Nephron progenitor cell (in vitro differentiated cells): ENCODE measurements at places on chromosomes 2 and 18.

GRCh38 chr2:8162552-8162951 is 519.3 kb upstream of the ID2 start:
- no peak overlapping the region for H3K4me3 ChIP-seq
- DNase-seq: peak; percentile 21
- no peaks in the 10 kb centered on the region for H3K36me3 ChIP-seq
- H3K27me3 ChIP-seq: peaks cover 2% of the 10 kb centered on the region

DNA sequence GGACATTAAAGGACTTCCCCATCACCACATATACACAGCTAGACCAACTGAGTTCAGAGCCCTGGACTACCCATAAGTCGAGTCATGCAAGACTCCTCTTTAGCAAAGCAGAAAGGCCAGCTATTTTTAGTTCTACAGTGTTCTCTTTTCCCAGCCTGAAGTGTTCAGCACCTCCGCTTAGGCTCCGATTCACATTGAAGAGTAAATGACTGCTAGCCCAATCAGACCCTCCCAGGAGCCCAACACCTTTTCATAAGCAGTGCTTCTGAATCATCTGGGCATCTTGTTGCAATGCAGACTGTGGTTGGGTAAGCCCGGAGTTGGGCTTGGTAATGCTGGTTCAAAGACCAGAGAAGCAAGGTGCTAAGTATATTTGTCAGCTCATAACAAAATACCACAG is 138.6 kb upstream of the MSH6 start:
- no peaks in the 10 kb centered on the region for H3K4me1 ChIP-seq
- peaks cover 13% of the 10 kb centered on the region for H3K36me3 ChIP-seq
- H3K27me3 ChIP-seq: peaks cover 14% of the 10 kb centered on the region
- H3K27ac ChIP-seq: no peak overlapping the region
- H3K4me3 ChIP-seq: no peak overlapping the region

- DNase-seq: peak; percentile 67
- peak overlapping the region; percentile 73 for H3K4me3 ChIP-seq
- H3K27me3 ChIP-seq: peaks cover 14% of the 10 kb centered on the region
- peaks cover 54% of the 10 kb centered on the region for H3K4me1 ChIP-seq
Observed at GRCh38 chr2:38528008-38528442, 74.7 kb downstream of the HNRNPLL start.

GRCh38 chr2:139885921-139886498 is 1105.8 kb upstream of the NXPH2 start:
- no peaks in the 10 kb centered on the region for H3K27me3 ChIP-seq
- no peaks in the 10 kb centered on the region for H3K4me1 ChIP-seq
- DNase-seq: no peak

DNA sequence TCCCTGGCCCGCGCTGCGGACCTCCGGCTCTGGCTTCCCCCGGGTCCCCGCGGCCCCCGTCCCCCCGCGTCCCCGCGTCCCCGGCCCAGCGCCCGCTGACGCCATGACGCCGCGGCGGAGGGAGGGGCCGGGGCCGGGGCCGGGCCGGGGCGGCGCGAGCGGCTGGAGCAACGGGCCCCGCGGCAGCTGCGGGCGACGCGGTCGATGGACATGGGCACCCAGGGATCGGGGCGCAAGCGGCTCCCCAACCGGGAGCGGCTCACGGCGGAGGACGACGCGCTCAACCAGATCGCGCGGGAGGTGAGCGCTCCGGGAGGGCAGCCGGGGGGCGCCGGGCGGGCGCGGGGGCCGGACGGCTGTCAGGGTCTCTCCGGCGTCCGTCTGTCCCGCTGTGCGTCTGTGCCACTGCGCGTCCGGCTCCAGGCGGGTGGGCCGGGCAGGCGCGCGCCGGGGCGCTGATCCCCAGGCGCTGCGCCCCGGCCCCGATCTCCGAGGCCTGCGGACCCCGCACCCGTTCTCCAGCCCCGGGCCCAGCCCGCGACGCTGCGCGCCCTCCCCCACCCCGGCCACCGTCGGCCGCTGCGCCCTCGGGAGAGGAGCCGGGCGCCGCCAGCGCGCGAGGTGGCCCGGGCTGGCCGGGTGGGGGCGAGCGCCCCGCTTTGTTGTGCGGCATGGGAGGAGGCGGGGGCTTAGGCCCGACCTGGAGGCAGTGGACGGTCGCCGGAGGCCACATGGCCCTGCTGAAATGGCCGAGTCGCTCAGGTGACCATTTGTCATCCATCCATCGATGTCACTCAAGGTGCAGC is at the start of gene LRRFIP1:
Gene LRRFIP1 (plus strand): TSS at position 147 of the 806 bp plus-strand sequence. CDS start 58 bp downstream, at position 205.
- peaks cover 24% of the 10 kb centered on the region for H3K36me3 ChIP-seq
- H3K4me3 ChIP-seq: peak within 1 kb of the TSS; percentile 90
- DNase-seq: peak; percentile 69
- H3K27me3 ChIP-seq: peaks cover 60% of the 10 kb centered on the region
- H3K27ac ChIP-seq: no peak within 1 kb of the TSS
- H3K4me1 ChIP-seq: peaks cover 40% of the 10 kb centered on the region

DNA sequence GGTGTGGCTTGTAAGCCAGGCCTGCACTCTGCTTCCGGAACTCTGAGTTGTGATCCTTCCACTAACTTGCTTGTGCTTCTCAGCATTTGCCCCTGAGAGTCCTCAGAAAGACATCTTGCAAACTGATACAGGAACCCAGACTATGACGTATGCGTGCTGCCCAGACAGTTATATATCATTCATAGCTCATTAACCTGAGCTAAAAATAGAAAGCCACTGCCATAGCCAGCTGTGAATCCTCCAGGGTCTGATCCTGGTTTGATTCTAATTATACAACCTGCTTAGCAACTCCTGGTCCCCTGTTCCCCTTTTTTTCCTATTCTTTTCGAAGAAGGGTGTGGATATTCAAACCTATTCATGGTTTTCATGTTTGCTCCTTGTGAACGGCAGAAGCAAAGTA is 63.7 kb downstream of the MARCHF4 start:
- DNase-seq: peak; percentile 34
- peak overlapping the region; percentile 63 for H3K27ac ChIP-seq
- no peaks in the 10 kb centered on the region for H3K36me3 ChIP-seq
- H3K4me1 ChIP-seq: peaks cover 49% of the 10 kb centered on the region
- H3K4me3 ChIP-seq: no peak overlapping the region

- no peaks in the 10 kb centered on the region for H3K27me3 ChIP-seq
- no peaks in the 10 kb centered on the region for H3K4me1 ChIP-seq
- no peak overlapping the region for H3K4me3 ChIP-seq
- no peaks in the 10 kb centered on the region for H3K36me3 ChIP-seq
- DNase-seq: no peak
Observed at GRCh38 chr2:144701259-144701658, 181.3 kb upstream of the ZEB2 start.

GRCh38 chr2:52391621-52392020 is 1359.7 kb upstream of the NRXN1 start:
- no peaks in the 10 kb centered on the region for H3K4me1 ChIP-seq
- no peaks in the 10 kb centered on the region for H3K36me3 ChIP-seq

DNA sequence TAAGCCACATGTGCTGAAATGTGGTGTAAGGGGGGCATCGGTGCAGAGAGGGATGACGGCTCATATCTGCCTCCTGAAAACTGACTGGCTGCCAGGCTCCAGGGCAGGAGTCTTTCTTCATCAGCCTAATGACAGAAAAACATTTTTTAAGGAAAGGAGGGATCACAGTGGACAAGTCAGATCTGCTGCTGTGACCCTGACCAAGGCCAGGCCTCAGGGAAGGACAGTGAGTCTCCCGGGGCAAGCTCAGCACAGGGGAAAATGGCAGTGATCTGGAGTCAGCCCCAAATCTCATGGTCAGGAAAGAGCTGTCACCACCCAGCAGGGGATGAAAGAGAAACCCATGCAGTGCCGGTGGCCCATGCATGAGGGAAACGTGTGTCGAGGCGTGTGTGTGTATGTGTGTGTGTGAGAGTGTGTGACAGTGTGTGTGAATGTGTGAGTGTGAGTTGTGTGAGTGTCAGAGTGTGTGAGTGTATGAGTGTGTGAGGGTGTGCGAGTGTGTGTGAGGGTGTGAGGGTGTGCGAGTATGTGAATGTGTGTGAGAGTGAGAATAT is 134.5 kb downstream of the INHBB start:
- no peak overlapping the region for H3K27ac ChIP-seq
- H3K4me3 ChIP-seq: no peak overlapping the region
- peaks cover 56% of the 10 kb centered on the region for H3K27me3 ChIP-seq
- H3K4me1 ChIP-seq: no peaks in the 10 kb centered on the region
- H3K36me3 ChIP-seq: no peaks in the 10 kb centered on the region
- DNase-seq: no peak

DNA sequence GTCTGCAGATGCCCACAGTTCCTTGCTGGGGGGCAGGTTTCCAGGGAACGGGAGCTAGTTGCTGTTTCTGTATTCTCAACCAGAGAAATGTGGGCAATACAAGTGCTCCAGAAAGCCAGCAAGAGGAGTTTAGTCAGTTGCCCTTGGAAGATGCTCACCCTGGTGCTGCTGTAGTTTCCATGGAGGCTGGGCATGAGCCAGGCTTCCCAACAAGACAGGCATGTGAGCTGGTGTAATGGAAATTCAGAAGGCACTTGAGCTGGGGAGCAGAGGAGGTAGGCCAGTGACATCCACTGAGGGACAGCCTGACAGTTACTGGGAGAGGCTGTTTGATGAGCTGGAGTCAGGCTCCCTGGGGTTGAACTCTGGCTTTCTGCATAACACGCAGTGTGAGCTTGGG is 7.7 kb downstream of the HK2 start:
- peaks cover 44% of the 10 kb centered on the region for H3K36me3 ChIP-seq
- H3K4me3 ChIP-seq: no peak overlapping the region
- H3K27me3 ChIP-seq: peaks cover 8% of the 10 kb centered on the region
- no peak overlapping the region for H3K27ac ChIP-seq
- no peak for DNase-seq
- H3K4me1 ChIP-seq: peaks cover 60% of the 10 kb centered on the region

GRCh38 chr18:78973357-78974083 is 6.1 kb upstream of the SALL3 start:
- no peak overlapping the region for H3K4me3 ChIP-seq
- H3K4me1 ChIP-seq: peaks cover 56% of the 10 kb centered on the region
- DNase-seq: peak; percentile 41
- peaks cover 71% of the 10 kb centered on the region for H3K27me3 ChIP-seq

DNA sequence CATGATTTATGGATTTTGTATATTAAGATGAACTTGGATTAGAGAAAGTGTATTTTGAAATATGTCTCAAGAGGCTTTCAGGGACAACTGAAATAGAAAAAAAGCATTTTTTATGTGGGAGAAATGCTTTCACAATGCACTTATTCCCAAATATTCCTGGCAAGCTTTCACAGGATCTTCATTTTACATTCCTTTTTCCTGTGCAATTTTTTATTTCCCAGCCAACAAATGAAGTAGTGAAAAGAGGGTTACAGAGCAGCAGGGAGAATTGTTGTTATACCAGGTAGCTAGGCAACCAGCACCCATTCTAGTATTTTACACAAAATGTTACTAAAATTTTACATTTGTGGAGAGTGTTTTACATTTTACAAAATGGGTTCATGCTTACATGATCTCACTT is 167.0 kb upstream of the RPRM start:
- no peak overlapping the region for H3K27ac ChIP-seq
- no peaks in the 10 kb centered on the region for H3K27me3 ChIP-seq
- no peak for DNase-seq
- H3K4me1 ChIP-seq: no peaks in the 10 kb centered on the region
- no peaks in the 10 kb centered on the region for H3K36me3 ChIP-seq
- no peak overlapping the region for H3K4me3 ChIP-seq

DNA sequence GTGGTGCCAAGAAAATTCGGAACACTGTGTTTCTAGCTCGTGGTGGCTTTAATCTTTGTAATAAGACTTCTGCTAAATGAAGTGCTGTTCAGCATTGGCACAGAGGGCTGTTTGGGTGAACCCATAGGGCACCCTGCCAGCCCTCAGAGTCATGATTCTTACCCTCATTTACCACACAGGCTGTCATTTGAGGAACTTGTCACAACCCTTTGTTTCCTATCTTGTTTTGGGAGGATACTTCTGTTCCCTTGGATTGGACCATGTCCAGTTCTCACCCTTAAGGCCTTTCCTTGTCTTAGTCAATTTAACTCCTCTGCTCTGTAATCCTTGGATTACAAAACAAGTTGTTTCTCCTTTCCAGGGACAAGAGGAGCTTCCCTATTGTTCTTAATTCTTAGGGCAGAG is 225.7 kb downstream of the MTX2 start:
- DNase-seq: no peak
- no peaks in the 10 kb centered on the region for H3K36me3 ChIP-seq

GRCh38 chr2:13652531-13653313 is 936.0 kb downstream of the TRIB2 start:
- no peak overlapping the region for H3K4me3 ChIP-seq
- no peak for DNase-seq

GRCh38 chr2:16561676-16562075 is 104.0 kb downstream of the CYRIA start:
- H3K27ac ChIP-seq: no peak overlapping the region
- peaks cover 34% of the 10 kb centered on the region for H3K4me1 ChIP-seq
- H3K36me3 ChIP-seq: peaks cover 34% of the 10 kb centered on the region
- H3K4me3 ChIP-seq: no peak overlapping the region
- H3K27me3 ChIP-seq: peaks cover 4% of the 10 kb centered on the region

DNA sequence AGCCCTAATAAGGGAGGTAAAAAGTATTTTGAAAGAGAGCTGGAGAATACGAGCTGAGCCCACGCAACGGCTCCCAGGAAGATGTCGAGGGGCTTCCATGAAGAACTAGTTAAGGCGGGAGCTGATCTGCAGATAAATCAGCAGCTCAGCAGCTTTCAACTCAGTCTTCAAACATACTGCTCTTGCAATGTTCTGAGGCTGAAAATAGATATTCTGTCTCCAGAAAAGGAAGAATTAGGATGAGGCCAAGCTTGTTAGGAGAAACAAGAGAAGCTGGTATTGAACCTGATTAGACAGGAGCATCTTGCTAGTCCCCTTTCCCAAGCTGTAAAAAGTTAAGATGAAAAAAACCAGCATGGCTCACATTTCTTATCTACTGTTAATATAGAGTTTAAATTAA is 91.1 kb downstream of the AFF3 start:
- peak overlapping the region; percentile 64 for H3K27ac ChIP-seq
- H3K4me1 ChIP-seq: peaks cover 52% of the 10 kb centered on the region
- H3K36me3 ChIP-seq: peaks cover 89% of the 10 kb centered on the region
- no peak for DNase-seq

GRCh38 chr2:226475650-226476049 is 324.0 kb downstream of the IRS1 start:
- no peak for DNase-seq
- H3K27me3 ChIP-seq: no peaks in the 10 kb centered on the region
- no peak overlapping the region for H3K27ac ChIP-seq
- H3K4me3 ChIP-seq: no peak overlapping the region
- no peaks in the 10 kb centered on the region for H3K36me3 ChIP-seq

DNA sequence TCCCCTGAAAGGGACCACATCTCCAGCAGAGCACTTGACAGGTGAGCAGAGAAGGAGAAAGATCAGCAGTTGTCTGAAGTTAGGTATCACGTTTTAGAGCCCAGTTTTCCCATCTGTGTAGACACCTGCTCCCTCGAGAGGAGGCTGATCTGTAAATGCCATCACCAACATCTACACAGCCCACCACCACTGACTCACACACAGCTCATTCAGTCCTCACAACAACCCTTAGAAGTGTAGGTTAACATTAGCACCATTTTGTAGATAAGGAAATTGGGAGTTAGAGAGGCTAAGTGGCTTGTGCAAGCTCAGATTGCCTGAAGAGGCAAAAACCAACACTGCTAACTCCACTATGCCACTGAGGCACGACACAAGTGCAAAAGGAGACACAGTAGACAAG is 37.2 kb upstream of the STAT1 start:
- DNase-seq: no peak
- peaks cover 3% of the 10 kb centered on the region for H3K27me3 ChIP-seq
- H3K4me3 ChIP-seq: no peak overlapping the region

GRCh38 chr2:38508311-38509039 is 94.3 kb downstream of the HNRNPLL start:
- H3K27me3 ChIP-seq: peaks cover 11% of the 10 kb centered on the region
- H3K27ac ChIP-seq: no peak overlapping the region
- peak; percentile 86 for DNase-seq
- H3K36me3 ChIP-seq: no peaks in the 10 kb centered on the region
- no peak overlapping the region for H3K4me3 ChIP-seq
